ENCODE measurements at places on chromosomes 13 and 19. TPM values are rescaled to one million over a fixed set of nuclear protein-coding genes. Genes with fewer than 3 reads are reported as not detected.
A peak's percentile ranks its signal among the peaks of the same experiment; 100 is the strongest.

DNA sequence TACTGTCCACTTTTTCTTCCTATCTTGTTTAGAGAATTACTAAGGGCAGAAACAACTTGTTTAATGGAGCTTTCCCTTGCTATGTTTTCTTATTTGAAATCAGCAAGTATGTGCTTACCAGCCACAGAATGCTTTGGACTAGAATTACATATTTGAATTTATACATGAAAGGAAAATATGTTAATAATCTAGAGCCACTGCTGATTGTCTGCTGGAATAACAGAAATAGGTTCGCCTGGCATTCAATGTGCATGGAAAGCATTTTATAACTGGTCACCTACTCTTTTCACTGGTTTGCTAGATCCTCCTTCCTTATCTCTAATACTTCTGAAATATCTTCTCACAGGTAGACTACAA is 8.0 kb downstream of the EFNB2 start:
- H3K4me1 ChIP-seq, result no peaks in the 10 kb centered on the region
- no peak for DNase-seq
- no peaks in the 10 kb centered on the region for H3K36me3 ChIP-seq
- peaks cover 57% of the 10 kb centered on the region for H3K27me3 ChIP-seq
- H3K4me3 ChIP-seq, result no peak overlapping the region
- H3K27ac ChIP-seq, result no peak overlapping the region

GRCh38 chr13:98466634-98467236 is 110.2 kb downstream of the STK24 start:
- H3K36me3 ChIP-seq, result peaks cover 58% of the 10 kb centered on the region
- DNase-seq, result peak; percentile 48
- H3K4me1 ChIP-seq, result peaks cover 16% of the 10 kb centered on the region
- no peak overlapping the region for H3K4me3 ChIP-seq
- H3K27ac ChIP-seq, result peak overlapping the region; percentile 59

DNA sequence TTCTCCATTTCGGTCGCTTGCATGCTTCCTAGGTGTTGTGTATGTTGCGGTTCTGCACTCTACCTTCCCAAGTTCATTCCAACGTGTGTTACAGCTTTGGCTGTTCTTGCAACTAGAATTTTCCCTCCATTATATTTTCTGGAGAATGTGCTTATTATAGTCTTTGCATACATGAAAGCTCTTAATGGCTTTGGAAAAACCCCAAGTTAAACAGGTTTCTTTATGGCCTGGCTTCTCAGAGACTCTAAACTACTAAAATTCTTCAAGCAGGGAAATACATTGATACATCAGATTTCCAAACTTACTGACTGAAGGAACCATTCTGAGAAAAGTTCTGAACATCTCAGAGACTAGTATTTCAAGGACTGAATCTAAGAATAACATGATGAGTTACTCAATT is 11.9 kb downstream of the MIPEP start:
- no peak for DNase-seq
- H3K4me1 ChIP-seq, result no peaks in the 10 kb centered on the region

- H3K27me3 ChIP-seq, result no peaks in the 10 kb centered on the region
- no peak for DNase-seq
- H3K27ac ChIP-seq, result no peak overlapping the region
- H3K36me3 ChIP-seq, result peaks cover 66% of the 10 kb centered on the region
- H3K4me1 ChIP-seq, result peaks cover 40% of the 10 kb centered on the region
Measured at GRCh38 chr13:50919277-50919676, 9.7 kb downstream of the RNASEH2B start.

GRCh38 chr13:48761256-48761655 is 107.5 kb downstream of the CYSLTR2 start:
- no peak overlapping the region for H3K4me3 ChIP-seq
- no peak overlapping the region for H3K27ac ChIP-seq
- no peaks in the 10 kb centered on the region for H3K4me1 ChIP-seq
- DNase-seq, result no peak

DNA sequence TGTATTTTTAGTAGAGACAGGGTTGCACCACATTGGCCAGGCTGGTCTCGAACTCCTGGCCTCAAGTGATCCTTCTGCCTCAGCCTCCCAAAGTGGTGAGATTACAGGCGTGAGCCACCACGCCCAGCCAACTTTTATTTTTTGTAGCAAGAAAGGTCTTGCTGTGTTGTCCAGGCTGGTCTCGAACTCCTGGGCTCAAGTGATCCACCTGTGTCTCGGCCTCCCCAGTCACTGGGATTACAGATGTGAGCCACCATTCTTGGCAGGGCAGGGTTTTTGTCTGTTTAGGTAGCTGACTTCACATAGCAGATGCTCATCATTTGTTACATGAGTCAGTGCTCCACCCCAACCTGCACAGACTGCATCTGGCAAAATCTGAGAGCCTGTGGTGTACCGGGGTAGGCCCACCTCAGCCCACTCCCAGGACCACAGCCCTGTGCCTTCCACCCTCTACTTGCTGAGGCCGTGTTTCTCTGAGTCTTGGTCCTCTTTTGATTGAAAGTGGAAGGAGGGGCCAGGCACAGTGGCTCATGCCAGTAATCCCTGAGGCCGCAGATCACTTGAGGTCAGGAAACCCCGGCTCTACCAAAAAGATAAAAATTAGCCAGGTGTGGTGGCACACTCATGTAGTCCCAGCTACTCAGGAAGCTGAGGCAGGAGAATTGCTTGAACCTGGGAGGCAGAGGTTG is 4.2 kb upstream of the TNPO2 start:
- peaks cover 49% of the 10 kb centered on the region for H3K36me3 ChIP-seq
- H3K4me1 ChIP-seq, result peaks cover 32% of the 10 kb centered on the region
- no peaks in the 10 kb centered on the region for H3K27me3 ChIP-seq
- H3K27ac ChIP-seq, result no peak overlapping the region

- H3K4me3 ChIP-seq, result no peak overlapping the region
- DNase-seq, result no peak
- H3K27me3 ChIP-seq, result peaks cover 2% of the 10 kb centered on the region
- H3K36me3 ChIP-seq, result no peaks in the 10 kb centered on the region
Measured at GRCh38 chr13:23960566-23961156, 63.4 kb upstream of the C1QTNF9B start.

GRCh38 chr19:23957660-23958281 is 43.1 kb downstream of the ZNF726 start:
- H3K4me1 ChIP-seq, result no peaks in the 10 kb centered on the region
- H3K27me3 ChIP-seq, result no peaks in the 10 kb centered on the region
- DNase-seq, result no peak
- H3K27ac ChIP-seq, result no peak overlapping the region

DNA sequence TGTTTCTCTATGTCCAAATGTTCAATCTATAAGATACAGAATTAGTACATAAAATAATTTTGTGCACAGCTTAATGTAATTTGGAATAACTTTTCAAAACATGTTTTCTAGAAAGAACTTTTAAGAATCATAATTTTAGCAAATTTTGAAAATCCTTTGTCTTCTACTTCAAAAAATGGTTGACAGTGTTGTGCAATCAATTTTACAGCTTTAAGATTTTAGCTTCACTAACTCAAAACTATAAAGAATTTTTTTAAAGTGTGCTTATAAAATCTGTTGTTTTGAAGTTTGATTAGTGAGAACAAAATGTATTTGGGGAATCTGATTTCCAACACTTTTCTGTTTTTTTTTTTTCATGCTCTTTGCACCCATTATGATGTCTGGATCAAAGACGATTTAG is 12.7 kb upstream of the SPACA6 start:
- H3K27me3 ChIP-seq, result peaks cover 9% of the 10 kb centered on the region
- no peak overlapping the region for H3K27ac ChIP-seq
- H3K36me3 ChIP-seq, result peaks cover 6% of the 10 kb centered on the region
- no peak overlapping the region for H3K4me3 ChIP-seq
- peaks cover 19% of the 10 kb centered on the region for H3K4me1 ChIP-seq
- DNase-seq, result no peak

GRCh38 chr19:36032251-36033104 is at the start of gene CLIP3:
Gene CLIP3 (minus strand): TSS chr19:36032873. CDS start chr19:36032357, 516 bp downstream.
- DNase-seq, result peak; percentile 39
- H3K4me1 ChIP-seq, result peaks cover 30% of the 10 kb centered on the region
- H3K36me3 ChIP-seq, result peaks cover 25% of the 10 kb centered on the region
- H3K4me3 ChIP-seq, result peak within 1 kb of the TSS; percentile 29

The CYSLTR2 gene
- total RNA-seq, result 2.9 TPM

The USPL1 gene
- 16.7 TPM for total RNA-seq

The NMRK2 gene
- total RNA-seq, result not detected

Measured in activated CD8-positive, alpha-beta T cell treated with anti-CD3 and anti-CD28 coated beads, Interleukin-2, amount 10 ng/mL, durations not matched to agents 7 days and 5 days (primary cell).